ENCODE measurements at places on chromosomes 11 and 22. TPM values are rescaled to one million over a fixed set of nuclear protein-coding genes. Genes with fewer than 3 reads are reported as not detected.

Gene GALR3
- total RNA-seq: not detected

Gene KRTAP5-8
- not detected for total RNA-seq

GRCh38 chr11:22795914-22796313 is 33.7 kb downstream of the SVIP start:
- DNase-seq: no peak

- DNase-seq: no peak
Measured at GRCh38 chr11:78451371-78452150, 33.9 kb upstream of the GAB2 start.

- DNase-seq: no peak
Measured at GRCh38 chr11:114058026-114058706, 1.3 kb upstream of the ZBTB16 start.

- no peak for DNase-seq
Measured at GRCh38 chr11:17209939-17210245, 2.1 kb upstream of the PIK3C2A start.

DNA sequence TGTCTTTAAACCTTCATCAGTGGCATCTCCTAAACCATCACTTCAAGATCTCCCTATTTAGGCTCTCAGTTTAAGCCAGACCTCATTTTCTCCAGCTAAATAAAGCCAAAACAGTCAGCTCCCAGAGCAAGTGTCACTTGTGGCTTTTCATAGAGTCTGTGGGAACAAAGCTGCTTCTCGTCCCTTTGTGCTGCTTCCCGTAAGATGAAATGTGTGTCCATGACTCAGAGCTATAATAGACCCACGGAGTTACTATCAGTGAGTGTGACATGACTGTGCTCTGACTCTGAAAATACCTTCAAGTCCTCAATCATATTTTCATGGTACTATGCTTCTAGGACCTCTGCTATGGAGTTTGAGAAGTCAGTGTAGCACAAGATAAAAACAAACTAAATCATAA is 57.3 kb upstream of the SLN start:
- no peak for DNase-seq
